Mammary epithelial cell (primary cell): ENCODE measurements at places on chromosomes 12 and 14. TPM values are rescaled to one million over a fixed set of nuclear protein-coding genes. Genes with fewer than 3 reads are reported as not detected.
A peak's percentile ranks its signal among the peaks of the same experiment; 100 is the strongest.

The KRT81 gene
- 176 TPM for total RNA-seq

The C14orf132 gene
- 2.2 TPM for total RNA-seq

The NR4A1 gene
- 2.4 and 2.9 TPM in 2 replicates for total RNA-seq

The FZD10 gene
- total RNA-seq, result 0.09 TPM in 1 of 2 replicates, not detected in the other

The SOAT2 gene
- not detected for total RNA-seq

The PAPLN gene
- 6.0 TPM for total RNA-seq

DNA sequence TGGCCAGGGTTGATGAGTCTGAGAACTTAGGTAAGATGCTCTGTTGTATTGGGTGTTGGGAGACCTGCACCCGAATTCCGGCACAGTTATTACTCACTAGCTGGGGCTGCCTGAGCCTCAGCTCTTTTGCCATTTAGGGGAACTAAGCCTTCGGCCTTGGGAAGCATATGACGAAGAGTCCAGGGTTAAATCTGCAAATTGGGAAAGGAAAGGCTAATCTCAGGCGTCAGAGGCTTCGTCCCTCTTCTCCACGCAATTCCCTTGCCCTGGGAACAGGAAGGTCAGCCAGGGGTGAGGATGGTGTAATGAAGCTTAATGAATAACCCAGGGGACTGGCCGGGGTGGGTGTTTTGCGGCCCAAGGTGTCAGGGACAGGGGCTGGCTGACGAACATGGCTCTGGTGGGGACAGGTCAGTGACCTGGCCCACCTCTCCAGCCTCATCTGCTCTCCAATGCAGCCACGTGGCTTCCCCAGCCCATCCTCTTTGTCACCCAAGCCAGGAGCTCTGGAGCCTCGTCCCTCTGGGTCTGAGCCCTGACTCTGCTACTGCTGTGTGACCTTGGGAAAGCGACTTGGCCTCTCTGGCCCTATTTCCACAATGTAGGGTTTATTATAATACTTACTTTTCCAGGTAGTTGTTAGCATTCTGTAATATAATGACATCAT lies 3.8 kb upstream of the SDSL start:
- no peak for DNase-seq

DNA sequence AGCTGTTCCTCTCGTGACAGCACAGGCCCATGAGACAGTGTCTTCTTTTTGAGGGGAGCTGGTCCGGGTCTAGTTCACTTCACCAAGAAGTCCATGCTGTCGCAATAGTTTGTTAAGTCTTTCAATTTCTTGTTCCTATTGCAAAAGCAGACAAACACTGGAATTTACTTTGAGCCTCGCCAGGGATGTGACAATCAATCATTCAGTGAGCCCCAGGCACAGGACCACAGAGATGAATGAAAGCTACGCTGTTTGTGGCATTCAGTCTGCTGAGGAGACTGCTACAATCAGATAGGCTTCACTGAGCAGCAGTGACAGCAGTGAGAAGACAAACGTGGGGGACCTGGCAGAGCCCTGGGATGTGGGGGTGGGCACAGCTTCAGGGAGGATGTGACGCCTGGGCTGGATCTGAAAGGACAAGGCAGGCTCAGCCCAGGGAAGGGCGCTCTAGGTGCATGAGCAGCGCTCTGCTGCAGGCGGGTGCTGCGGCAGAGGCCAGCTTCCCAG lies 35.5 kb downstream of the TCTN1 start:
- no peak for DNase-seq

DNA sequence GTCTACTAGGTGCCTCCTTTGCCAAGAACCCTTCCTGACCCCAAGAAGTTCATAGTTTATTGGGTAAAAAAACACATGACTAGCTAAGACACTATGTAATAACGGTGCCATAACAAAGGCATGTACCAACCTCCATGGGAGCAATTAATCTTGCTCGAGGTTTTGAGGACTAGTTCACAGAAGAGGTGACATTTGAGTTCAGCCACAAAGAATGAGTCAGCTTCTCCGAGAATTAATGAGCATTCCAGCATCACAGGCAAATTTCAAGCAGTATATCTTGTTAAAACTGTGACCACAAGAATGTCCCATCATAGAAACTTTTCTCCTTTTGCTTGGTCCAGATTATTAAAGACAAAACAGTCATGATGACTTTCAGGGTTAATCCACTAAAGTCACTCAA lies 113.0 kb upstream of the RAP1B start:
- DNase-seq, result peak; percentile 83

DNA sequence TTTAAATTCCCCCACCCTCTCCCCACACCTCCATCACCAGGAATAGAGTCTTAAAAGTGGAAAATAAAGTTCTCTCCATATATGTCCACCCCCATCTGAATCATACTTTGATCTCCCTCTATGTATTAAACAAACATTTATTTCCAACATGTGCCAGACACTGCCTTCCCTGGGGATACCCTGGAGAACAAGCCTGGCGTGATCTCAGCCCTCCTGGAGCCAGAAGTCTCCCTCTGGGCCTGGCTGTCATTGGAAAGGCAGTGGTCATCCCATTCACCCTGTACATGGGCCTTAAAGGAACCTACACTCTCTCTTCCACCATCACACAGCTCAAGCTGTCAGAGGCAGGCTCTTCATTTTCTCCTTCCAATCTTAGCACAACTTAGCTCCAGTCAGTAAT lies 143.6 kb downstream of the EMP1 start:
- DNase-seq, result peak; percentile 44

DNA sequence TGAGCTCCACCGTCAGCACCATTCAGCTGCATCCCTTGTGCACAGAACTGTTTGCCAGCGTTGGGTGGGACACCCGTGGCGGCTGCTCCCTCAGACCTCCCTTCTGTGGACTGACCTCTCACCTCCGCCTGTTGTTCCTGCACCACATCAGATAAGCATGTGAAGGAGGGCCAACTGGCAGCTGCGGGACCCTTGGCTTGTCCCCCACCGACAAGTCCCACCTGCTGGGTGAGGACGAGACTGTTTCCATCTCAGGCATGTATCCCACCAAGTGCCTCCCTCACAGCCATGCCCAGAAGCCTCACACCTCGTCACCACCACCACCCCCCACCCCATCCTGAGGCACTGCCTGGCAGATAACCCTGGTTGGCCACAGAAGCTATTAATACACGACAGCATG lies 18.6 kb upstream of the TEAD4 start:
- DNase-seq, result no peak

DNA sequence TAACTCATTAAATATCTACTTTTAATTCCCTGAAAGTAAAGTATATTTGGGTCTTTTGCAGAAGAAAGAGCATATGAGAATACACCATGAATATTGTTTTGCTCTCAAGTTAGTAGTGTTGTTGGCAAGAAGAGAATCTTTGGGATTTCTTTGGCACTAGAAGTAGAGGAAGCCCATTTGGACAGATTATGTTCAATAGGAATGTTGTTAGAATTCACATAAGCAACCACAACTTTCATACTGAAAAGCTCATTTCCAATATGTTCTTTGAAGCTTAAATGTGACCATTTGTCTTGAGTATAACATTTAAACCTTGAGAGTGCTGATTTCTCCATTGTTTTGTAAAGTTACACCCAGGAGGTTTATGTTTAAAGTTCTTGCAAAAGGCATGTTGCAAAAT lies 37.6 kb downstream of the PLEKHG7 start:
- DNase-seq, result no peak

DNA sequence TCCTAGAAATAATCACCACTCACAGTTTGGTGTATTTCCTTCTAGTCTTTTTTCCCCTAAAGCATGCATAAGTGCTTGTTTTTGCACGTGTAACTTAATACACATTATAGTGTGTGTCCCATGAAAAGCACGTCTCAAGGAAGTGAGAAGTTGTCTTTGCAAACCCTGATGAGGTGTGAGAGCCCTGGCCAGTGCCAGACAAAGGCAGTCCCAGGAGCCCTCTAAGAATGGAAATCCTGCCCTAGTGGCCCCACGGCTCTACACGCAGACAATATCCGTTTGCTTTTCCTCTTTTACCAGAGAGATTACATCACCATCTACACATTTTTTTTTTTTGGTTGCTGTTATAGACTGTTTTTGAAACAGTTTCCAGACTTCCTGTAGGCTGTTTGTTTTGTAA lies 85.5 kb upstream of the FZD10 start:
- DNase-seq, result no peak

DNA sequence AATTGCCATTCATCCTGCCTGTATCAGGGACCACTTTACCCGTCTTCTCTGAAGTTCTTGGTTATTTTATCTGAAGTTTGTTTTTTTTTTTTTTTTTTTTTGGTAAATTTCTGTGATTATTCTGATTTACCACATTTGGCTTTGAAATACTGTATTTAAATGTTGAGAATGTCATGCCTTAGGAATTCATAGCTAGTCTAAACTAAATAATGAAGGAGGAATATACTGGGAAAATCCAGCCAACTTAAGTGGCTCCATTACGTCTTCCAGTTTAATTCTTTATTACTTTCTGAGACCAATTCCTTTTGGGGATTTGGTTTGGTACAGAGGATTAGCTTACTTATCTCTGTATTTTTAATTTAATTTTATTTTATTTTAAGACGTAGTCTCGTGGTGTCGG lies 60.3 kb upstream of the KCNMB4 start:
- no peak for DNase-seq

GRCh38 chr12:132710043-132710404 lies 618 bp upstream of the PGAM5 start:
- DNase-seq, result no peak

- DNase-seq, result peak; percentile 84
These were observed 67.3 kb upstream of the STK38L start for GRCh38 chr12:27176765-27177164.
